ENCODE measurements at places on chromosomes 5 and 9.

- DNase-seq, result no peak
These were observed 168.5 kb upstream of the FER start for GRCh38 chr5:108579236-108579635.

DNA sequence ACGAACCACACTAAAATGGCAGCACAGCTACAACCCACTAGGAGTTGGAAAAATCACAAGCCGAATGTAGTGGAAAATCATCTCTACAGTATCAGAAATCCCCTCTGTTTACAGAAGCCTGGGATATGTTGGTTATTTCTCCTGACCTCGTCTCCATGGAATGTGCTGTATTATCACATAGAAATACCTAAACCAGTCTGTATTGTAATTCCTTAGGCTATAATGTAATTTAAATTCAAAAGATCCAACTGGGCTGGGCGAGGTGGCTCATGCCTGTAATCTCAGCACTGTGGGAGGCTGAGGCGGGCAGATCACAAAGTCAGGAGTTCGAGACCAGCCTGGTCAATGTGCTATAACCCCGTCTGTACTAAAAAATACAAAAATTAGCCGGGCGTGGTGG lies 244.8 kb upstream of the MPDZ start:
- DNase-seq, result no peak

- no peak for DNase-seq
These were observed 37.2 kb upstream of the CEP72 start for GRCh38 chr5:574906-575305.

DNA sequence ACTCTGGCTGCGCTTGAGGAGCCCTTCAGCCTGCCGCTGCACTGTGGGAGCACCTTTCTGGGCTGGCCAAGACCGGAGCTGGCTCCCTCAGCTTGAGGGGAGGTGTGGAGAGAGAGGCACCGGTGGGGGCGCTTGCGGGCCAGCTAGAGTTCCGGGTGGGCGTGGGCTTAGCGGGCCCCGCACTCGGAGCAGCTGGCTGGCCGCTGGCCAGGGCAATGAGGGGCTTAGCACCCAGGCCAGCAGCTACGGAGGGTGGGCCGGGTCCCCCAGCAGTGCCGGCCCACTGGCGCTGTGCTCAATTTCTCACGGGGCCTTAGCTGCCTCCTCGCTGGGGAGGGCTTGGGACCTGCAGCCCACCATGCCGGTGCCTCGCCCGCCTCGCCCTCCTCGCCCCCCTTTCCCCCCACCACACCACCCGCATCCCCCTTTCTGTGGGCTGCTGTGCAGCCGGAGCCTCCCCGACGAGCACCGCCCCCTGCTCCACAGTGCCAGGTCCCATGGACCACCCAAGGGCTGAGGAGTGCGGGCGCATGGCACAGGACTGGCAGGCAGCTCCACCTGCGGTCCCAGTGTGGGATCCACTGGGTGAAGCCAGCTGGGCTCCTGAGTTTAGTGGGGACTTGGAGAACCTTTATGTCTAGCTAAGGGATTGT lies 954.5 kb downstream of the DTWD2 start:
- DNase-seq, result no peak

- DNase-seq, result no peak
These were observed 118.9 kb downstream of the LHX2 start for GRCh38 chr9:124130277-124131075.

GRCh38 chr5:149337736-149338135 lies 7.6 kb upstream of the GRPEL2 start:
- DNase-seq, result no peak

DNA sequence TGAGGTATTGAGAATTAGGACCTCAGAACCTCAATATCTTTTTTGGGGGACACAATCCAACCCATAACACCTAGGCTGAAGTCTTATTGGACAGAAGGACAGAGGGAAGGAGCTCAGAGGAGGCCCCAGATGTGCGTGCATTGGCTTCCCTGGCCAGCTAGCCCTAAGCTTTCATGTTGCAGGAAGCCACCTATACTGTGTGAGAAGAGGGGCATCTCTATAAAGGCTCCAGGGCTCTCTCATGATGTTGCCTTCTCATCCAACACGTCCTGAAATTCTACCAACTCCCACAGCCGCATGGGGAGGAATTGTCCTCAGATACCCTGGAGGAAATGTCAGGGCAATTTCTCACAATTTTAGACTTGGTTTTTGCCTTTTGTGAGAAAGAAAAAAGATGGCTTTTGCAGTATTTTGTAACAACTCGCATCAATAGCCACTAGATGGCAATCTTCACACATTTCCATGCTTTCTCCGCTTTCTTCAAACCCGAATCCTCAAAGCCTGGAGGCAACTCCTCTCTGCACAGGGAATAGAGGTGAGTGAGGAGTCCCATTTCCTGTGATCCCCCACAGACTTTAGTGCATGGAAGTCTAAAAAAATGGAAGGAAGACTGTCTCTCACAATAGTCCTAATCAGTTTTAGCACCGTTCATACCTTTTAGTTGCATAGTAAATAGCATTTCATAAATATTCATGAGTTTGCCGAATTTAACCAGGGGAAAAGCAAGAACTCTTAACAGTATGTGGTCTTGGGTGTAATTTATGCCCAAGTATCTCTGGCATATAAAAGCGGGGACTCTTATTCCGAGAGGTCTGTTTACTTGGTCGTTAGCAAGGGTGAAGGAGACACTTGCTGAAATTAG lies 7.4 kb upstream of the PPP3R2 start:
- DNase-seq, result peak; percentile 74

GRCh38 chr5:17099946-17100345 lies 117.5 kb upstream of the BASP1 start:
- DNase-seq, result no peak

DNA sequence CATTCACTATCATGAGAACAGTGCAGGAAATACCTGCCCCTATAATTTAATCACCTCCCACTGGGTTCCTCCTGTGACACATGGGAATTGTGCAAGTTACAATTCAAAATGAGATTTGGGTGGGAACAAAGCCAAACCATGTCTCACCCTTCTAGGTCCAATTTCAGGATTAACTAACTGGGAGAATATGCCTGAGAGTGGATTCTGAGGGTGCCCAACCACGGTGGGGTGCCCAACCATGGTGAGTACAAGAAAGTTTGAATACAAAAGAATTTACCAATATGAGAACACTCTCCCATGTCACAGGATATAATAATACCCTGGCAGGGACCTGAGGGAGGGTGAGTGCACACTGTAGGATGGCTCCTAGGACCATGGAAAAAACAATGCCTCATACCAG lies 17.2 kb upstream of the GDA start:
- DNase-seq, result no peak
